ENCODE measurements at places on chromosomes 6 and 20.

- H3K27me3 ChIP-seq = no peaks in the 10 kb centered on the region
- H3K4me1 ChIP-seq = no peaks in the 10 kb centered on the region
Measured at GRCh38 chr20:61789329-61789728, 276.4 kb downstream of the TAF4 start.

GRCh38 chr6:143745166-143746133, 67.7 kb downstream of the PHACTR2 start:
- H3K27ac ChIP-seq = no peak overlapping the region
- H3K27me3 ChIP-seq = no peaks in the 10 kb centered on the region
- no peaks in the 10 kb centered on the region for H3K4me1 ChIP-seq
- no peak for DNase-seq
- no peaks in the 10 kb centered on the region for H3K36me3 ChIP-seq

GRCh38 chr6:11705483-11705882, 73.1 kb downstream of the ADTRP start:
- DNase-seq = no peak
- no peaks in the 10 kb centered on the region for H3K36me3 ChIP-seq
- H3K27ac ChIP-seq = no peak overlapping the region
- H3K4me1 ChIP-seq = peaks cover 23% of the 10 kb centered on the region

GRCh38 chr6:119030759-119031158, 47.7 kb downstream of the FAM184A start:
- H3K4me1 ChIP-seq = no peaks in the 10 kb centered on the region
- H3K27ac ChIP-seq = no peak overlapping the region
- no peaks in the 10 kb centered on the region for H3K36me3 ChIP-seq
- DNase-seq = no peak
- H3K27me3 ChIP-seq = no peaks in the 10 kb centered on the region

- no peaks in the 10 kb centered on the region for H3K27me3 ChIP-seq
- DNase-seq = no peak
- H3K27ac ChIP-seq = no peak overlapping the region
- no peak overlapping the region for H3K4me3 ChIP-seq
- H3K36me3 ChIP-seq = no peaks in the 10 kb centered on the region
Measured at GRCh38 chr6:73362869-73363536, 545 bp downstream of the KHDC3L start.

GRCh38 chr20:62064770-62065673, 659 bp downstream of the TAF4 start:
- H3K36me3 ChIP-seq = no peaks in the 10 kb centered on the region
- no peak for DNase-seq
- H3K4me1 ChIP-seq = peaks cover 45% of the 10 kb centered on the region
- H3K27ac ChIP-seq = no peak overlapping the region
- H3K27me3 ChIP-seq = no peaks in the 10 kb centered on the region

GRCh38 chr20:63811491-63811875, 19.6 kb downstream of the ZBTB46 start:
- no peaks in the 10 kb centered on the region for H3K27me3 ChIP-seq
- H3K4me1 ChIP-seq = no peaks in the 10 kb centered on the region
- no peak for DNase-seq

DNA sequence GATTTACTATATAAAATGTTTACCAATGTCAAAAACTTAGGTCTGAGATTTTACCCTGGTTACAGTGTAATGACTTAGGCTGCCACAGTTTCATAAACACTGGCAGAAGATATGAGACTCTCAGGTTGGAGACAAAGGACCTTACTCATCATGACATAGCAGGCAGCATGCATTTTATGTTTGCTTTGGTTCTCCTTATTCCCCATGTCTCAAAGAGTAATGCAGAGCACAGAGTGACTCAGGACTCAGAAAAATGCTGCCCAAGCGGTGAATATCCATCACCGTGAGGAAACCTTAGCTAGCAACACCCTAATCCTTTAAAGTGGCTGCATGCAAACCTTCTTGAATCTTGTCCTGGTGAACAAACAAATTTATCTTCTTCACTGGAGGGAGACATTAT, 112.1 kb upstream of the EYS start:
- H3K27ac ChIP-seq = no peak overlapping the region
- no peak overlapping the region for H3K4me3 ChIP-seq
- H3K27me3 ChIP-seq = no peaks in the 10 kb centered on the region
- DNase-seq = no peak
- no peaks in the 10 kb centered on the region for H3K36me3 ChIP-seq
- no peaks in the 10 kb centered on the region for H3K4me1 ChIP-seq

DNA sequence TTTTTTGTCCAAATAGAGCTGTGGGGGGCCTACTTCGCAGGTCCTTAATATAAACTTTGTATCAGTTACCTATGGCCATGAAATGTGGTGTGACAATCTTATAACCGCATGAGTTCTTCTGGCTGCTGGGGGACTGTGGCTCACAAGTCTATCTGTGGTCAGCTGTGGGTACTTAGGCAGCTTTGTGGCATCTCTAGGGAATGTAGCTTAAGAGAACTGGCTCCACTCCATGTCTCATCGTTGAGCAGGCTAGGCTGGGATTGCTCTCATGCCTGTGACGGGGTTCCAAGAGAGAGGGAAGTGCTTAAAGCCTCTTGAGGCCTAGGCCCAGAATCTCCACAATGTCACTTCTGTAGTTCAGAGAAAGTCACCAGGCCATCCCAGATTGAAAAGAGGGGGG, 140.5 kb downstream of the BTBD3 start:
- H3K36me3 ChIP-seq = no peaks in the 10 kb centered on the region
- H3K4me3 ChIP-seq = no peak overlapping the region
- H3K4me1 ChIP-seq = no peaks in the 10 kb centered on the region
- no peak overlapping the region for H3K27ac ChIP-seq
- DNase-seq = no peak
- H3K27me3 ChIP-seq = no peaks in the 10 kb centered on the region

DNA sequence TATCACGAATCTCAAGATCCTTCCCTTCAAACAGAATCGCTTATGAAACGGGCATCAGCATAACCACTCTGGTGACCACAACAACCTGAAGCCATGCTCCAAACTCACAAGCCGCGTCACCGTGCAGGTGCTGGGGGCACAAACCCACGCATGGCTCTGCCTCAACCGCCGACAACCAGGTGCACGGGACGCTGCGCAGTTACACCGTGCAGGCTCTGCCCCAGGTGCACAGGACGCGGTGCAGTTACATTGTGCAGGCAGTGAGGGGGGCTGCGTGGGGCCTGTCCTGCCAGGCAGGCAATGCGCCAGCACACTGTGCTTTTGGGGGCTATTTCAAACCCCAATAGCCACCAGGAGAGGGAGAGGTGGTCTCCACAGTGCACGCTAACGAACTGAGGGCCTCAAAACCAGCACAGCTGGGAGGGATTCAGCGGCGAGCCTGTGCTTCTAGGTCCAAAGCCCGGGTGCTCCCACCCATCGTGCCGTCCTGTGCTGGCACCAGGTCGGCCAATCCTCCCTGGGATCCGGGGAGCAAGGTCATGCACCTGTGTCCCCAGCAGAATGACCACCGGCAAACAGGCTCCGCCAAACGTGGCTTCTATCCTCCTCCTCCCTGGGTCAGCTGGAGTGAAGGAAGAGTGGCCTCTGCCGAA, 35.8 kb downstream of the ZBTB46 start:
- H3K36me3 ChIP-seq = no peaks in the 10 kb centered on the region
- peaks cover 3% of the 10 kb centered on the region for H3K4me1 ChIP-seq
- no peak overlapping the region for H3K4me3 ChIP-seq
- H3K27me3 ChIP-seq = no peaks in the 10 kb centered on the region
- no peak for DNase-seq
- no peak overlapping the region for H3K27ac ChIP-seq

GRCh38 chr6:105318660-105319059, 84.2 kb downstream of the PREP start:
- no peaks in the 10 kb centered on the region for H3K27me3 ChIP-seq
- no peaks in the 10 kb centered on the region for H3K4me1 ChIP-seq
- DNase-seq = no peak
- peaks cover 17% of the 10 kb centered on the region for H3K36me3 ChIP-seq

GRCh38 chr20:17940224-17940971, 28.2 kb downstream of the SNX5 start:
- H3K27me3 ChIP-seq = no peaks in the 10 kb centered on the region
- H3K4me3 ChIP-seq = no peak overlapping the region
- no peak overlapping the region for H3K27ac ChIP-seq
- peaks cover 7% of the 10 kb centered on the region for H3K4me1 ChIP-seq
- no peak for DNase-seq

- H3K27me3 ChIP-seq = peaks cover 19% of the 10 kb centered on the region
- no peak overlapping the region for H3K4me3 ChIP-seq
- no peak for DNase-seq
- H3K4me1 ChIP-seq = no peaks in the 10 kb centered on the region
- H3K27ac ChIP-seq = no peak overlapping the region
Measured at GRCh38 chr6:17395112-17395511, 1.7 kb downstream of the CAP2 start.

DNA sequence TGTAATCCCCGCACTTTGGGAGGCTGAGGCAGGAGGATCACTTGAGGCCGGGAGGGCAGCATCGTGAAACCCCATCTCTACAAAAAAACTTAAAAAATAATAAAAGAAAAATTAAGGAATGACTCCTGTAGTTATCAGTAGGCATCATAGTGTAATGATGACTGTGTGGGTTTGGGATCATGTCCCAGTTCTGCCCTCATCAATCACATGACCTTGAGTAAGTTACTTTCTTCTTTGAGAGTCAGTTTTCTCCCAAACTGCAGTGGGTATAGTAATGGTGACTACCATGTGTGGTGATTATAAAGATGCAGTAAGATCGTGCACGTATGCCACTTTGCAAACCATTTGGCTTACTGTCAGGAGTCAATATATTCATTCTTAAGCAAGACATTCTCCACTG, 89.2 kb downstream of the TXNDC5 start:
- no peak overlapping the region for H3K4me3 ChIP-seq
- H3K4me1 ChIP-seq = no peaks in the 10 kb centered on the region
- no peaks in the 10 kb centered on the region for H3K36me3 ChIP-seq
- no peaks in the 10 kb centered on the region for H3K27me3 ChIP-seq
- no peak overlapping the region for H3K27ac ChIP-seq

DNA sequence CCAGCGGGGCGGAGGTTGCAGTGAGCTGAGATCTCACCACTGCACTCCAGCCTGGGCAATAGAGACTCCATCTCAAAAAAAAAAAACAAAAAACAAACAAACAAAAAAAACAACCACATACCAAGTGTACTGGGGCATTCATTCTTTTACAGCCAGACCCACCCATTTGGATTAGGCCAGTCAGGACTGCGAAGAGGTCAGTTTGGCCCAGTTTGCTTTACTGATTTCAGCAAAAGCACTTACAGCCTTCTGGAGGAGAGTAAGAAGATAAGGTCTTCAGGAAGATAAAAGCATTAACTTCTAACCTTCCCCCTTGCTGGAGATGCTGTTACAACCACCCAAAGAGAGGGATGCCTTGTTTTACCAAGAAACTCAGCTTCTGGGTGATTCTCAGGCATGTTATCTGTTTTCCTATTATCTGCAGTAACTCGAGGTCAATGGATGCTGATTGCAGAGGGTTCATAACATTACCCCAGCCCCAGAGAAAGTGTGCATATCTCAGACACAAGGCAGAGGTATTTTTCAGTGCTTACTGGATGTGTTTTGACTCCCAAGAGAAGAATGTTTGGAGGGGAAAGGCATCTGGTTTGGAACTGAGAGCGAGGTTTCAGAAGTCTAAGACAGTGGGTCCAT, 118.9 kb downstream of the RIN2 start:
- no peak for DNase-seq
- no peaks in the 10 kb centered on the region for H3K27me3 ChIP-seq
- no peak overlapping the region for H3K27ac ChIP-seq
- no peaks in the 10 kb centered on the region for H3K4me1 ChIP-seq

Data from CD8-positive, alpha-beta memory T cell (primary cell).